Hypothalamus (tissue), 51 donors: ENCODE measurements at places on chromosomes 3 and 15.

- no peak for DNase-seq
Measured at GRCh38 chr3:196288141-196288460, 575 bp upstream of the PCYT1A start.

- no peak for DNase-seq
Measured at GRCh38 chr3:159123877-159124276, 322.0 kb downstream of the MFSD1 start.

DNA sequence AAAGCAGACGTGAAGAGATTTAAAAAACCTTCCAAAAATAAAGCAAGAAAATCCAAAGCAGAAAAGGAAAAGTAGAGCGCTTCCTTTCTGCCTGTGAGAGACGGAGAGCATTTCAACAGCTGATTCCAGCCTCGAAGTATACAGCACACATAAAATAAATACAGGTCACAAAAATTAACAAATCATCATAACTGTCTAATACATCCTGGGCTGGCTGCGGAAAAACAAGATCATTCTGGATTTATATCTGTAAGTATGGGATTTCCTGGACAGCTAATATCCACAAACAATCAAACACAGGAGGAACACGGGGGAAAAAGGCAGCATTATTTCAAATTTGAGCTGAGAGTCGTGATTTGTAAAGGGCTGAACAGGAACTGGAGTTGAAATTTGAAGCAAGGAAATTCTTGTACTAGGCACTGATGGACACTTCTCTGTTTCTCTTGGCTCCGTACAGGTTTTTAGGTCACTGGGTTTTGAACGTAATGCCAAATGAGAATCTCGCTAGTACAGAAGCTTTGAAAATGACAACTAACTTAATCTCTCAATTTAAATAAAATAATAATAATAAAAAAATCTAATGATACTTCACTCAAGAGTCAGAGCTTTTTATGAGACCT is 577.7 kb downstream of the FOXP1 start:
- no peak for DNase-seq

DNA sequence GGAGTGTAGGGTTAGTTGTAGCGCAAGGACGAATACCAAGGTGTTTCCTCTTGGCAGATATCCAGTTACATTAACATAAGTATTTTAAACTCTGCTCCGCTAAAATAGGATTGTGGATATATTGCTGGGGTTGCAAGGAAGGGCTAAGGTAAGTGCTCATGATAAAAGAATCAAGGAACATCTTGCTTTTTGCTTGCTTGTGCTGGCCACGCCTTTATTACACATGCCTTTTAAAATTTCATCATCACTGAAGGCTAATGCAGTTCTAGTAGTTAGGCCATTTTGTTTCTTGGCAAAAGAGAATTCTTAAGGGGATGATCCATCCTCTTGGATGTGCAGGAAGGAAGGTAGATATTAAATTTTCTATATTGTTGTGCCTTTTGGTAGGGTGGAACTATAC is 415.6 kb upstream of the TPM1 start:
- DNase-seq, result no peak

DNA sequence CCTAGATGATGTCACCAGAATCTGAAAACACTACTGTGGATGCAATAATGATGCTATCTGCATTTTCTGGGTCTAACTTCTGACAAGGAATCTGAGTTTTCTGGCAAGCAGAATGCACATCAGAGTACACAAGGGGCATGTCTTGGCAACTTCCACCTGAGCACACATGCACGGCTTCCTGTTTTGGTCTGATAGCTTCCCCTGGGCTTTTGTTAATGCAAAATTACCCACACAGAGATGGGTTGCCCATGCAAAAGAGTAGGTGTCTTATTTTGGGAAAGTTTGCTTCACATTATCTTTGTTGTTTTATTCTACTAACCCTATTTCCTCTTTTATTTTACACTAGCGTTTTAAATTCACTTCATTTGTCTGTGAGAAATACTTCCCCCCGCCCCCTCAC is 74.2 kb upstream of the SATB1 start:
- DNase-seq, result no peak

DNA sequence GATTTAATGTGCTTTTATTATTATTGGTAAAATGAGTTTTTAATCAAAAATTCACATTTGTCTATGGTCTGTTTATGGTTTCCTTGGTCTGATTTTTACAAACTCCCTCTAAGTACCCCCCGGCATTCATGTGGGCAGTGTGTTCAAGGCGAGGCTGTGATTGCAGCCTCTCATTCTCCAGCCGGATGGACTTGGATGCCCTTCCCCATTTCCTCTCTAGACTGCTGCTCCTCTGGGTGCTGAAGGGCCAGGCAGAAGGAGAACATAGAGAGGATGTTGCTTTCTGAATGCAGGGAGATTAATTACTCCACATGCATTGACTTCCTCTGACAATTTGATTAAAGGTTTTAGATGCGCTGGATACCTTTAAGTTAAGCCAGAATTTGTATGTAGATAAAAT is 3.9 kb upstream of the TMC3 start:
- DNase-seq, result no peak

GRCh38 chr3:195139876-195140240 is 131.1 kb downstream of the XXYLT1 start:
- DNase-seq, result no peak
